ENCODE measurements at places on chromosomes 16 and 17. TPM values are rescaled to one million over a fixed set of nuclear protein-coding genes. Genes with fewer than 3 reads are reported as not detected.
A peak's percentile ranks its signal among the peaks of the same experiment; 100 is the strongest.

Gene CCL5
- not detected for total RNA-seq

Gene COX11
- 33.3 TPM for total RNA-seq

GRCh38 chr16:69741951-69742904, 12.5 kb downstream of the NOB1 start:
- no peak for DNase-seq

Gene ZFP3
- 4.4 TPM for total RNA-seq

DNA sequence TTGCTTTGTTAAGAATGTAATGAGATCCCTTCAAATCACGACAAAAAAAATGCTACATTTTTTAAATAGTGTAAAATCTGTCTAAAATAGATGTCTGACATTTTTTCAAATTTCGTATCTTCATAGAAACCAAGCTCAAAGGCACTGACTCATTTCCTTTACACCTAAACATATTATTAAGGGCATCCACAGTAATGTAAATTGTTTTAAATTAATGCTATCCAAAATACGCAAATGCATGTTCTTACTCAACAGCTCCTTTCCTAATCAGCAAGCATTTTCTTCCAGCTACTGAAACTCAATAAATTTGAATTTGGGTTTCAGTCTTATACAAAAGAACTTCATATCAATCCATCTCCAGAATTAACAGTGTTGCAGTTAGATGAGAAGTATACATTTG, 4.3 kb downstream of the C16orf87 start:
- DNase-seq, result no peak

Gene KCNJ2
- total RNA-seq, result 0.82 TPM

DNA sequence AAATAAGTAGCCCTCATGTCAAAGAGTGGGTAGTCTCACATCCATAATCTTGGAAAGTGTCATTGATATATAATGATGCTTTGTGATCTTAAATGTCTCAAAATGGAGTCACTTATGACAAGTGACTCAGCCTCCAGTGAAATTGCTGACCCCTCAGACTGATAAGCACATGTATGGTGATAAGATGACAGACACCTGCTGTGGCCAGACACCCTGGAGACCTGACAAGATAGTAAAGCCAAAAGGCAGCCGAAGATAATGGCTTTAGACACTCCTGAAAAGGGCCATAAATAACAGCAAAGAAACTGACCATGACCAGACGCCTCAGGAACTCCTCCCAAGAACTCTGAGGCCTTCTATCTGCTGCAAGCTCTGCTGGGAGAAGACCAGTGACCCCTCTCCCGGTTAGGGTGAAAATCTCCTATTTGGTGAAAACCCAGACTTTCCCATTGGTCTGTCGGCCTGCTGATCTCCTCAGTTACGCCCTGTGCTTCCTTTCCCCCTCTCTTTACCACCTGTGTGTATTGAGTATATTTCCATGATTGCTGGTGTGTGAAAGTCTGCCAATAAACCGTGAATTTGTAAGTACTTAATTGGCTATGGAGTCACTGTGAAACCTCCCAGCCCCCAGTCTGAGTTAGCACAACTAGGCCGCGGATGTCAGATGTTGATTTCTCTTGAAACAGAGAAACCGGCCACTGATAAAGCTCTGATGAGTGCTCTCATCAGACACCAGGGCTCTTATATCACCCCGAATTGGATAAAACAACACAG, 226.7 kb upstream of the MYOCD start:
- DNase-seq, result no peak

GRCh38 chr16:9980981-9981380, 201.2 kb downstream of the GRIN2A start:
- no peak for DNase-seq

Gene CPPED1
- total RNA-seq, result 25.3 TPM

DNA sequence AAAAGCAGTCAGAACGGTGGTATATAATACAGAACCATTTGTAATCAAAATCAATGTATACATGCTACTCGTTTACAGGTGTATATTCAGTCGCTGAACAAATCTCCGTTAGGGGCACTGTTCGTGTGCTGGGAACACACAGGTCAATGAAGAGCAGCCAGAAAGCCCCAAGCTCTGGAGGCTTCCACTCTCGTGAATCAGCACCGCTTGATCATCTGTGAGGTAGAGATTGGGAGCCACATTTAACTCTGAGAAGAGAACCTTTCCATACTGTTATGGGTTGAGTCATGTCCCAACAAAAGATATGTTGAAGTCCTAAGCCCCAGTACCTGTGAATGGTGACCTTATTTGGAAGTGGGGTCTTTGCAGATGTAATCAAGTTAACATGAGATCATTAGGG, 5.4 kb upstream of the CYTH1 start:
- no peak for DNase-seq

Gene SOX8
- total RNA-seq, result 1.3 TPM

GRCh38 chr17:33551075-33551474, 258.0 kb upstream of the ASIC2 start:
- no peak for DNase-seq

- no peak for DNase-seq
These were observed 9.2 kb downstream of the GRIN2A start for GRCh38 chr16:10172848-10173655.

- no peak for DNase-seq
These were observed 364.8 kb downstream of the SOX9 start for GRCh38 chr17:72485596-72485995.

DNA sequence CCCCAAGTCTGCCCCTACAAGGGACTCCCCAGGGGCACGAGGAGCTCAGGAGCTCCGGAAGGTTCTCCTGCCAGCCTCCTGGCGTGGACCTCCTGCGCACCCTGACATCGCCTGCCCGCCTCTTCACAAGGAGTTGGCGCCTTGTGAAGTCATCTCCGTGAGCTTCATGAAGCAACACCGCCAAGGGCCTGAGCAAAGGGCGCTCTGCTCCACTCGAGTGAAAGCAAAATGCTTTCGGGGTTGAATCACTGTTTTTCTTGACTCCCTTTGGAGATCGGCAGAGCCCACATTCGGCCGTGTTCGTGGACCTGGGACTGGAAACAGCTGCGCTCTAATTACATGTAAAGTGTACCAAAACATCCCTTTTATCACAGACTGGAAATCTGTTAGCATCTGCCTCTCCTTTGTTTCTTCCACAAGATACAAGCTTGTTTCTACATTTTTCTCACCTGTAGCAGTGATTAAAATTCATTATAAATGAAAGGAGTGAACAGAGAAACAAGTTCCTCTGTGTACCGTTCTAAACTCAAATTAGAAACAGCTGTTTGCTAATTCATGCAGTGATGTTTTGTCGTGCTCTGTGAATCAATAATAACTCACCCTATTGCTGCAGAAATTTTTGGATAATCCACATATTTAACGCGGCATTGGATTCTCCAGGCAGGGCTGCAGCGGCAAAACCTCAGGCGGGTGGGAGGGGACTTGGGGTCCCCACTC, 203.3 kb downstream of the ZNF423 start:
- peak; percentile 56 for DNase-seq

Gene OTOP2
- not detected for total RNA-seq

- DNase-seq, result peak; percentile 39
These were observed 45.2 kb upstream of the SLC5A11 start for GRCh38 chr16:24800586-24800985.

Gene TBC1D3D
- total RNA-seq, result not detected

GRCh38 chr17:33765871-33766270, 472.8 kb upstream of the ASIC2 start:
- no peak for DNase-seq

DNA sequence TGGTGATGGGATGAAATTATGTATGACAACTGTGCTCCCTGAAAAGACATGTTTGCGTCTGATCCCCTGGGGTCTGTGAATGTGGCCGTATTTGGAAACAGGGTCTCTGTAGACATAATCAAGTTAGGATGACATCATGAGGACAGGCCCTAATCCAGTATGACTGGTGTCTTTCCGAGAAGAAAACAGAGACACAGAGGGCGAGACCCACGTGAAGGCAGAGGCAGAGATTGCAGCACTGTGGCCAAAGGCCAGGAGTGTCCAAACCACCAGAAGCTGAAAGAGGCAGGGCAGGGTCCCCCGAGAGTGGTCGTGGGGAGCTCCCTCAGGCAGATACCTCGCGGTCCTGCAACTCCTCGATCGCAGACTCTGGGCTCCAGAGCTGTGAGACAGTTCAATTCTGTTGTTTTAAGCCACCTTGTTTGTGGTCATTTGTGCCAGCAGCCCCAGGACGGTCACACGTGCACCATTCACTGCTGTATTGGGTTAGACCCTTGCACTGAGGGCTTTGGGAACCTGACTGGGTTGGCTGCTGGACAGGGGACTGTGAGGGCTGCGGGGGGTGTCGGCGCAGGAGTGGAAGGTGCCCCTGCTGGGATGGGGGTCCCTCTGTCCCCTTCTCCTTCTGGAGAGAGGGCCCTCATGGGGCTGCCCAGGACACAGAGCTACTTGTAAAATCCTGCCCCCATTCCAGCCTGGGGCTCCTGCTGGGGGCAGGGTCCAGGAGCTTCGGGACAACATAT, 27.7 kb downstream of the METRNL start:
- no peak for DNase-seq

Gene CMTM1
- total RNA-seq, result 4.3 TPM

Gene SHBG
- total RNA-seq, result 0.79 TPM

- no peak for DNase-seq
These were observed 261.8 kb upstream of the PSMD7 start for GRCh38 chr16:74034862-74035261.

Gene PTGES3L
- 1.6 TPM for total RNA-seq

- DNase-seq, result peak; percentile 10
These were observed 6.5 kb upstream of the QRICH2 start for GRCh38 chr17:76314392-76315227.

DNA sequence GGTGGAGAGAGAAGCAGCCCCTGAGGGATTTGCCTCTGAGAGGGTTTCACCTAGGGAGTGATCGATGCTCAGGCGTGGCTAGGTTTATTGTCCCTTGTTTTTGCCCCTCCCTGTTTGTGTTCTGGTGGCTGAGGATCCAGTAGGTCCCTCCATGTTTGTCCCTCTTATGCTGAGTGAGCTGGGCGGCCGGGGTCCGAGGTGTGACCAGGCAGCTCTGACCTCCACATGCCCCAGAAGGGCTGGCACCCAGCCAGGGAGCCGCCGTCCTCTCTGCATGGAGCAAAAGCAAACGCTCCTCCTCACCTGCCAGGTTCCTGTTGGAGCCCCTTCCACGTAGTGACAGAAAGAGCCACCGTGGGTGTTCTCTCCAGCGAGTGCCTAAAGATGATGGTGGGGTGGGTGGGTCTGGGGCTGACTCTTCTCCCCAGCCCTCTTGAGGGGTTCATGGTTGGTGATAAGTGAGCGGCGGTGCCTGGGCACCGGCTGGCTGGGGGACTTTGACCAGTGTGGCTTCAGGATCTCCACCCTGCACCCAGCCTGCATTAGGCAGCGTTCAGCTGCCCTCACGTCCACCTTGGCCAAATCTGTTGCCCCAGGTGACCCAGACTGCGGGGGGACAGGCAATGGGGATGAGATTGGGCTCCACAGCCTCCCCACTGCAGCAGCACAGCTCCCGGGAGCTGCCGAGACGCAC, 14.1 kb upstream of the NUDT16L1 start:
- DNase-seq, result no peak

DNA sequence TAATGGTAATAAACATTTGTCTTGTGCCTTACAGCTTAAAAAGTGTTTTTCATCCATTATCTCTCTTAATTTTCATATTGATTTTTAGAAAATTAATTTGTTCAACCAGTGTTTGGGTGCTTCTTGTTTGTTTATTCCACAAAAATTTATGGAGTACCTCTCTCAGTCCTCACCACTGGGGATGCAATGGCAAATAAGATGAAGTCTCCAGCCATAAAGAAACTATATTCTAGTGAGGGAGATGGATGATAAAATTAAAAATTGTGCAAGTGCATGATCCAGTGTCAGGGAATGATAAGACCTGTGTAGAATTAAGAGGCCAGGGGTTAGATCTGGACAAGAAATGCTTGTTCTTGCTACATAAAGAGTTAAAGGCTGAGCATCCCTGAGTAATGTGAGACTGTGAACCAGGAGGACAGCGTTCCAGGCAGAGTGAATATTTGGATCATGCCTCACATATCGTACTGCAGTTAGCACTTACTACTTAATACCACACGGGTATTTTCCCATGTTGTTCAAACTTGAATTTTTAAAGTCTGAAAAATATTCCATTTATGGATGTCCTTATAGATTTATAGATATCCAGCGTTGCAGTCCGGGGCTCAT, 535.7 kb upstream of the HSBP1 start:
- no peak for DNase-seq

GRCh38 chr17:59011975-59012374, 94.7 kb downstream of the TRIM37 start:
- DNase-seq, result no peak

DNA sequence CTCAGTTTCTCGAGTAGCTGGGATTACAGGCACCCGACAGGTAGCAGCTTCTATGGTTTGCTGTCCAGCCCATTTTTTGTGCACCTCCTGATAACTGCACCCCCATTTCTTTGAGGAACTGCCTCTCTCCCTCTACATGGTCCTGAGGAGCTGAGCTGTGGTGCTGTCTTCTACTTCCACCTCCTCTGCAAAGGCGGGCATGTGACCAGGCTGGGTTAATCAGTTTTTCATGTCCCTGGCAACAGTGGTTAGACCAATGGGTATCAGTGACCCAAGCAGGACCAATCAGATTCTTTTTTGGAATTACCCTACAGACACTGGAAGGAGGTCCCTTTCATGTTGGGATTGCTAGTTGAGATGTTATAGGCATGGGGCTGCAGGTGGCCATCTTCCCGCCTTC, 41.3 kb downstream of the TBX21 start:
- no peak for DNase-seq

- no peak for DNase-seq
These were observed 11.2 kb downstream of the ENPP7 start for GRCh38 chr17:79741751-79742588.

GRCh38 chr17:80765241-80765961, 220.8 kb downstream of the RPTOR start:
- DNase-seq, result no peak

Data from kidney epithelial cell (primary cell).